Muscle of leg (tissue), 16 donors: ENCODE measurements at places on chromosomes 12 and 14. TPM values are rescaled to one million over a fixed set of nuclear protein-coding genes. Genes with fewer than 3 reads are reported as not detected.

The FAM181A gene
- polyA plus RNA-seq = not detected

The GLIPR1L2 gene
- polyA plus RNA-seq = 1.6 TPM

GRCh38 chr14:82642425-82642824, 1108.8 kb upstream of the SEL1L start:
- H3K4me3 ChIP-seq = peak overlapping the region; percentile 1
- H3K27me3 ChIP-seq = no peaks in the 10 kb centered on the region
- H3K36me3 ChIP-seq = no peaks in the 10 kb centered on the region
- peak; percentile 47 for DNase-seq
- H3K27ac ChIP-seq = no peak overlapping the region

- H3K4me3 ChIP-seq = no peak overlapping the region
- no peaks in the 10 kb centered on the region for H3K4me1 ChIP-seq
- no peaks in the 10 kb centered on the region for H3K27me3 ChIP-seq
Observed at GRCh38 chr14:34614638-34615037, 15.3 kb downstream of the SNX6 start.
